ENCODE measurements at places on chromosomes 4 and X.

DNA sequence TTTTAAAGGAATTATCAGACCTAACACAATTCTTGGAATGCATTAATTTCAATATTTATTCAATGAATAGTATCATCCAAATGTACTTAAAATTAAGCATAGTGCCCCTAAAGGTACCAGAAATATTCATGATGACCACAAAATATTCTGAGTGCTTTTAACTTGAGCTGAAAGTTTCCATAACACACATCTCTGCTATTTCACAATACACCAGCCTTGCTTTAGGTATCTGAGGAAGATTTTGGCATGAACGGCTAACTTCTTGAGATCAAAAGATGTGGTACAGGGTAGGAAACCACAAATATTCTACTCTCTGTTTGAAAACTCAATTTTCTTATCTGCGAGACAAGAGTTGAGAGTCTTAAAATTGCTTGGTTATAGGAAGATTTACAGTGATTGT lies 538.3 kb upstream of the PCDH7 start:
- no peak for DNase-seq

- DNase-seq: peak; percentile 48
Observed at GRCh38 chrX:103941201-103941975, 21.0 kb upstream of the TMSB15B start.

GRCh38 chrX:30027636-30028035 lies 187.7 kb upstream of the MAGEB2 start:
- no peak for DNase-seq

GRCh38 chrX:13778916-13779315 lies 38.0 kb downstream of the GPM6B start:
- DNase-seq: no peak

- DNase-seq: no peak
Observed at GRCh38 chr4:123995936-123996335, 599.3 kb downstream of the SPRY1 start.

DNA sequence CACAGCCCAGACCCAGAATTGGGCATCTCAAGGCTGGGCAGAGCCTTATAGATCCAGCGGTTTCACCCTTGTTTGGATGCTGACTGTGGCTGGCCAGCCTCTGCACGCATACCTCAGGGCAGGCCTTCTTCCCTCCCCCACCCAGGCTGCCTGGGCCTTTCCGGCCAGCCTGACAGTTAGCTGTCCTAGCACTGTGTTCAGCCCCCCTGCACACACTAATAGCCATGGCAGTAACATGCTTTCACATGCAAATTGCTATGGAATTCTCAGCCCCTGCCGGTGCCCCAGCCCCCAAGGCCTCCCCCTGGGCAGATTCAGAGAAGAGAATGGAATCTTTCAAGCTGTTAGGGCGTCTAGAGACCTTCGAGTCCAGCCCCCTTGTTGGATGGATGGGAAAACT lies 17.7 kb downstream of the EFNB1 start:
- no peak for DNase-seq

- DNase-seq: no peak
Observed at GRCh38 chrX:14411326-14411725, 118.0 kb upstream of the GLRA2 start.

GRCh38 chrX:18672008-18672407 lies at the start of gene RS1:
Gene RS1 (minus strand): TSS chrX:18672108. CDS start chrX:18672068, 40 bp downstream.
- DNase-seq: no peak

- no peak for DNase-seq
Observed at GRCh38 chrX:93404121-93404520, 269.3 kb downstream of the NAP1L3 start.

- peak; percentile 23 for DNase-seq
Observed at GRCh38 chr4:86924811-86925210, 10.0 kb upstream of the AFF1 start.

DNA sequence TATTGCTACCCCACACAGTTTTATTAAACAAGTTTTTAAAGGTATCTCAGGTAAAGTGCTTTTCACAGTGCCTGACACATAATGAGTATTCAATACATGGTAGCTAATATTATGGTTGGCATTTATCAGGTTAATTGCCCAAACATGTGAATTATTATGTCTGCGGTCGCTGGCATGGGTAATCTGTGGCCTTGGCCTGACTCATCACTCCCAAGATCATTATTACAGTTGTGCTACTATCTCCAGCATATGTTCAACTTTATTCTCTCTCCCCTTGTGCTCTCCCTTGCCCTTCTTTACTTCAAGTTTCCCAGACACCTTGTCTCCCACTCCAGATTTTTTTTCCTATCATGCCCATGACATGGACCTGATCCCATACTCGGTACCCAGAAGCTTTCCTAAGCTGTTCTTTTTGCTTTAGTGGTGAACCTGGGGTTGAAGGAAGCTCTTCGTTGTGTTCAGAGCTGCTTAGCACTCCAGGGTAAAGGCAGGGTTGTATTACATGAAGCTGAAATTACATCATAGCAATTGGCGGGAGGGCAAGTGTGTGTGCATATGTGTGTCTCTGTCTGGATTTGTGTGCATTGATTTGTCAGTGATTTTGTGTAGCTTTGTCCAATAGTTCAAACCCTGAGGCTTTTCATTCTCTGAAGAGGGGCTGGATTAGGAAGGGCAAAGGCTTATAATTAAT lies 176.5 kb upstream of the NRK start:
- DNase-seq: no peak

DNA sequence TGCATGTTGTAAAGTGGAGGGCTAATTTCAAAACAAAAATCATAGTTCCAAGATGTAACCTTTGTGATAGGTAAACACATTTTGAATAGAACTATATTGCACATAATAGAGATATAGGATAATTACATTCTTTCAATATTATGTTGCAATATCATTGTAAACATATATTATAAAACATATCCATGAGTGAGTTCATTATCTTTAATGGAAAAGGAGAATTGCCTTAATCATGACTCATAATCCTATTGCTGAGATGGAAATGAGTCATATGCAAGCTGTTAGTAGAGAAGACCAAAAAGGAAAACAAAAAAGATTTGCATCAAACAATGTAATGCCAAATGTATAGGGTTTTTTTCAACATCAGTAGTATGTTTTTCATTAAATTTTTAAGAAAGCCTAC lies 73.7 kb upstream of the WDR44 start:
- no peak for DNase-seq

DNA sequence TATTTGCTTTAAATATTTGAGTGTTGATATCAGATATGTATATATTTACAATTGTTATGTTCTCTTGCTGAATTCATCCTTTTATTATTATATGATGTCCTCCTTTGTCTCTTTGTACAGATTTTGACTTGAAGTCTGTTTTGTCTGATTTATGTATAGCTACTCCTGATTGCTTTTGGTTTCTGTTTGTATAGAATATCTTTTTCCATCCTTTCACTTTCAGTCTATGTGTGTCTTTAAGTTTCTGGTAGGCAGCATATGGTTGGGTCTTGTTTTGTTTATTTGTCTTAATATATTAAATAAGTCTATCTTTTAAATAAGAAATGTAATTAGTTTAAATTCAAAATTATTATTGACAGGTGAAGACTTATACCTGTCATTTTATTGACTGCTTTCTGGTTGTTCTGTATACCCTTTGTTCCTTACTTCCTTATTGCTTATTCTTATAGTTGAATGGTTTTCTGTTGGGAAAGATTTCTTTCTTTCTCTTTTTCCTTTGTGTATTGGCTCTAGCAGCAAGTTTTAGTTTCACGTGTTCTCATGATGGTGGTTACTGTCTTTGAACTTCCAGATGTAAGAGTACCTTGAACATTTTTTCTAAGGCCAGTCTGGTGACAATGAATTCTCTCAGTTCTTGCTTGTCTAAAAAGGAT lies 31.1 kb downstream of the RAB28 start:
- no peak for DNase-seq

DNA sequence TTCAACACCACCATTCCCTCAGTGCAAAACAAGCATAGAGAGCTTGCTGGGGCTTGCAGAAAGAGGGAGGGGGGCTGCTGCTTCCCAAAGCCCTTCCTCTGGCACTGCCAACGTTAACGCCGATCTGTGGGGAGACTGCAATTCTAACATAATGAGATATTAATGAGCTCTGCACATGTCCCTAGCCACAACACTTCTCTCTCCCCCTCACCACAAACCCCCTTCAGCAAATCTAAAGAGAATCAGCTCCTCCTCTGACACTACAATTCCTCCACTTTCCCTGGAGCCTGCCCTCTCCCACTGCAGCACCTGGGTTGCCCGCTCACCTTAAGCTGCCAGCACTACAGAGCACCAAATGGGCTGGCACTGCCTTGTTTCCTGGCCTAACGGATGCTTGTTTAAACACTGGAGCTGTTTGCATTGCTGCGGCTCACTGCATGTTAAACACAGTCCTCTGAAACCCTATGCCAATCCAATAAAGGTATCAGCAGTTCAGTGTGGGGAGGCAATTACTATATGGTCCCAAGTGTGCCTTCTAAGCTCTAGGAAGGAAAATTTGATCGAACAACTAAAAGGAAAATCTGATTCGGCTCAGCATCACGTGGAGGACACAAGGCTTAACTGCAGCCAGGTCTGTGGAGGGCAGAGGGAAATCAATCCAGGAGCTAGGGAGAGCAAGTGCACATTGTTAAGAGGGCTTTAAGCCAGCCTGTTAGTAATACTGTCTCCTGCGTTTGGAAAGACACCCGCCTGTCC lies 232.4 kb downstream of the MAML3 start:
- no peak for DNase-seq

DNA sequence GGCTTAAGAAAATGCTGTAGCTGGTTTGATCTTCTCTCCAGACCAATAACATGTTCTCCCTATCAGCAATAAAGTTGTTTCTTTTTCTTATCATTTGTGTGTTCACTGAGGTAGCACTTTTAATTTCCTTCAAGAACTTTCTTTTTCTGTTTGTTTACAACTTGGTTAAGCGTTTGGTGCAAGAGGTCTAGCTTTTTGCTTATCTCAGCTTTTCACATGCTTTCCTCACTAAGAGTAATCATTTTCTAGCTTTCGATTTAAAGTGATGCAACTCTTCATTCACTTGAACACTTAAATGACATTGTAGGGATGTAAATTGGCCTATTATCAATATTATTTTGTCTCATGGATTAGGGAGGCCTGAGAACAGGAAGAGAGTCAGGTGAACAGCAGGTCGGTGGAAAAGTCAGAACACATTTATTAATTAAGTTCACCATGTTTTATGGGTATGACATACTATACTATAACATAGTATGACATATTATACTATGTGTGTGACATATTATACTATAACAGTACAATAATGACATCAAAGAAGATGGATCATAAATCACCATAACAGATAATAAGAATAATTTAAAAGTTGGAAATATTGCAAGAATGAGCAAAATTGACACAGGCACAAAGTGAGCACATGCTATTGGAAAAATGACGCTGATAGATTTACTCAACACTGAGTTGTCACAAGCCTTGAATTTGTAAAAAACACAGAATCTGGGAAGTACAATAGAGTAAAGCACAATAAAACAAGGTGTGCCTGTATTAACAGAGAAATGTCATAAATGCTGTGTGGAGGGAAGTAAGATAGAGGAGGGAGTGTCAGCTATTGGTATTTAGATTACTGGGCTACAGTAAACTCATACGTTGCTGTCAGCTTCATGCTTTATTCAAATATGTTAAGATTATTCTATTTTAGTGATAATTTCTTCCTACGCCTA lies 218.6 kb upstream of the SLC7A11 start:
- no peak for DNase-seq

- peak; percentile 3 for DNase-seq
Observed at GRCh38 chrX:37347420-37347819, 1.7 kb upstream of the PRRG1 start.

DNA sequence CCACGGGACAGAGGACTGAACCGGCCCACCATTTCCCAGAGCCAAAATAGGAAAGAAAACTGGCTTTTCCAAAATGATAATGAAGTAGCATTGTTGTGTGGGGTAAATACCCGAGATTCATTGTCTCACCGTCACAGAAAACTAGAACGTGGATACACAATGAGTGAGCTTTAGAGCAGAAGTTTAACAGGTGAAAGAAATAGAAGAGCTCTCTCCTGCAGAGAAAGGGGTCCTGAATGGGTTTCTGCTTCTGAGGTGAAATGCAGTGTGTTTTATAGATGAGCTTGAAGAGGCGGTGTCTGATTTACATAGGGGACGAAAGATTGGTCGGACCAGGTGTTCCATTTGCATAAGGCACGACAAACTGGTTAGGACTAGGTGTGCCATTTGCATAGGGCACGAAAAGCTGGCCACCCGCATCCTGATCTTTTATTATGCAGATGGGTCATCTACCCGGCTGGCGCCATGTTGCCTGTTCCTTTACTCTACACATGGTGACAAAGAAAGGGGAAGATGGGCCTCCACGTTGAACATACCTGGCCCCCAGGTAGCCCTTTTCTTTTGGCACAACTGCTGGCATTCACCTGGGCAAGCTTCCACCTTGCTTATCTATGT lies 118.1 kb downstream of the ATXN3L start:
- DNase-seq: no peak

- DNase-seq: no peak
Observed at GRCh38 chr4:150023489-150023888, 54.8 kb upstream of the DCLK2 start.

- DNase-seq: no peak
Observed at GRCh38 chr4:61068745-61069144, 131.4 kb upstream of the ADGRL3 start.

GRCh38 chrX:122219226-122219625 lies 964.9 kb upstream of the GRIA3 start:
- DNase-seq: no peak

DNA sequence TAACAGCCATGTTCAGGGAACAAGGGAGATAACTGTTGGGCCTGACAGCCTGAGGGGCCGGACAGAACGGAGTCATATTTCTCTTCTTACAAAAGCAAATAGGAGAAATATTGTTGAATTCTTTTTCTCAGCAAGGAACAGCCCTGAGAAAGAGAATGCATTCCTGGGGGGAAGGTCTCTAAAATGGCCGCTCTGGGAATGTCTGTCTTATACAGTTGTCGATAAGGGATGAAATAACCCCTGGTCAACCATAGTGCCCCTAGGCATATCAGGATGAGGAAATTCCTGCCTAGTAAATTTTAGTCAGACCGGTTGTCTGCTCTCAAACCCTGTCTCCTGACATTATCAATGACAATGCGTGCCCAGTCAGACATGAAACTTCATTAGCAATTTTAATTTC lies 1925.5 kb downstream of the PCDH7 start:
- DNase-seq: no peak

GRCh38 chr4:24026596-24026995 lies 136.7 kb upstream of the PPARGC1A start:
- no peak for DNase-seq

DNA sequence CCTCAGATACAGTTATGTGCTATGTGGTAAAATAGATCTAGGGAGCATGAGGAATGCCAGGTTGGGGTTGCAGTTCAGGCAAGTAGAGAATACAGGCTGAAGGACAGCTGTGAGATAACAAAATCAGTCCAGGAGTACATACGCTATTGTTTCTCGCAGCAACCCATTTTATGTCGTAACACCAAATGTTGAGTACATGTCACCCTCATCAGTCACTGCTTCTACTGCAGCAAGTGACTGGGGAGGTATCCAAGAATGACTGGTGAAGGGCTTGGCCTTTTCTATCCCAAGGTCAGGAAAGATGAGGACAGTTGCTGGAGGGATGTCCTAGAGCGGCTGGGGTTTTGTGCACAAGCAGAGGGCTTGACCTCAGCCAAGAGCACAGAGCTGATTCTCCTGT lies 172.1 kb downstream of the CBR4 start:
- DNase-seq: no peak
